ENCODE measurements at places on chromosomes 12 and 14.
A peak's percentile ranks its signal among the peaks of the same experiment; 100 is the strongest.

DNA sequence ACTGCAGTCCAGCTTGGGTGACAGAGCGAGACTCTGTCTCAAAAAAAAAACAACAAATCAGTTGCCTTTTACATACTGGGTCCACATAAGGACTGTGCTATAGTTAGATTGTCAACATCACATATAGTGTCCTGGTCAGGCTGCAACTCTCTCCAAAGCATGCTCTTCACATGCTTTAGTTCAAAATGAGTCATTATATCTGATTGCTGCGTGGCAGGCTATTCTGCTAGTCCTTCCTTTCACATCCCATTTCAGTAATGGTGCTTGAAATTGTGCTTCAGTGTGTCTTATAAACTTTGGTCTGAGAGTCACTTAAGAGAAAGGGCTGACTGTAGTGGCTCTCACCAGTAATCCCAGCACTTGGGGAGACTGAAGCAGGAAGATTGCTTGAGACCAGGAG lies 6.9 kb downstream of the LETMD1 start:
- no peak for DNase-seq

DNA sequence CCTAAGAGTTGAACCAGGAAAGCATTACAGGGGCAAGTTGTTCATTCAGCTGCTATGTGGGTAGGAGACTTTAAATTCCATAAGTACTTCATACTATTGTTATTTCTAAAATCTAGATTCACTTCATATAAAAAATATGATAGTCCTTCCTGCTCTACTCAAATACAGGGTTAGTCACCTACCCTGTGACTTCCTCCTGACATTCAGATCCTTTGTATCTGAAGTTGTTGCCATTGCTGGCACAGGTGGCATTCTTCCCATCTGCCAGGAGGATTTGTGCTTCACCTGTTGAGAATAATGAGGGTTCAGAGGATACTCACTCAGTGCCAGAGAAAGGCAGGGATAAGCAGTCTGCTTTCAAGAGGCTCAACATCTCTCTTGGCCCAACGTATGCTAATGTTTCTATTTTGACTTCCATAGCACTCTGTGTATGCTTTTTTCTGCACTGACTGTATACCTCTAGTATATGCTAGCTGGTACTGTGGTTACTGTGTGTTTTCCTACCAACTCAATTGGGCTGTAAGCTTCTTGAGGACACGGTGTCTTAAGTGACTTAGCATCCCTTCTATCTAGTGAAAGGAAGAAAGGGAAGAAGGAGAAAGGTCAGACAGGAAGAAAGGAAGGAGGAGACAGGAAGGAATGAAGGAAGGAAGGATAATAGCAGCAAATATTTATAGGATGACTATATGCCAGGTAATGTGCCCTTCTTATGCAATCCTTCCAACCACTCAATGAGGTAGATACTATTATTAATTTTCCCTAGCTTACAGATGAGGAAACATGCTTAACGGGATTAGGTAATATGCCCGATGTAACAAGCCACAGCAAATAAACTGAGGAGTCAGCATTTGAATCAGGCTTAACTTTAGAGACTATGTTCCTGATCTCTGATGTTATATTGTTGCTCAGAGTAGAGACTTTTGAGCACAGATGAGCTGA lies 38.5 kb upstream of the FGF6 start:
- no peak for DNase-seq

DNA sequence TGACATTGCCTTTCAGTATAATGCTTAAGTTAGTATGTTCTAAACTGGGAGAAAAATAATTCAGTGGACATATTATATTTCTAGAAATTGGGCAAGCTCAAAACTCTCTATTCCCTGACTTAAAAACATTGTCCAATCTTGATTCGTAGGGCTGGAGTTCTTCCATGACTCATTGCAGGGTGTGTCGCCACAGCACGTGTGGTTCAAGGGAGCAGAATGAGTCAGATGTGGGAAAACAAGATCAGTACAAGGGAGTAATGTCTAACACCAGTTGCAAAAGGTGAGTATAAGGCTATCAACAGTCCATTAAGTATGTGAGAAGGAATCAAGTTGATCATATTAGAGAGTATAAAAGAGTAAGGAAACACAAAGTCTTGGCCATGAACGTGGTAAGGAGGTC lies 887.0 kb downstream of the TMTC2 start:
- no peak for DNase-seq

DNA sequence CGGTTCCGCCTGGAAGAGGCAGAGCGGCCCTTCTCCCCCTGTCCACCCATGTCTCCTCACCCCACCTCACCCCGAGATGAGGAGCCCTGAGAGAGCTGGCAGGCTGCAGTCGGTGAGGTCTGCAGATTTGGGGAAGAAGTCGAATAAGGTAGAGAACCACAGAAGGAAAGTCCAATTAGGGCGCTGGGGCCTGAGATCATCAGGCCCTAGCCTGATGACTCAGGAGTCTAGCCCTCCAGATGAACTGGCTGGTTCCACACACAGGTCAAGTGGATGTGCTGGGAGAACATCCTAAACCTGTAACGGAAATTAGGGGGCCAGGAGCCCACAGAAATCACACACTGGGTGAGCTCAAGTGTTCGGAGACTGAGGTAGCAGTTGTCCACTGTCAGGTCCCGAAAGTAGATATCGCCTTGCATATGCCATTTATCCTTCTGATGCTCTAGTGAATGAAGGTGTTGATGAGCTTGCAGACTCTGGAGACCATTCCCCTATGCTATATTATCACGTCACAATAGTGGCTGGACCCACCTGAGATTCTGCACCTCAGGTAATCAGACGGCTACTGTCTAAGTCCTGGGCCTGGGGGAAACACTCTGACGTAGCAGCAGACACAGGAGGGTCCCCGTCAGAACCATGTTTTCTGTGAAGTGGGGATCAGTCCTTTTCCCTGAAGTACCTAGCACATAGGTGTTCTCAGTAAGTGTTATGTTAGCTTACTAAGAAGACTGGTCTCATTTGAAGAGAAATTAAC lies 886 bp upstream of the METTL17 start:
- DNase-seq: no peak

DNA sequence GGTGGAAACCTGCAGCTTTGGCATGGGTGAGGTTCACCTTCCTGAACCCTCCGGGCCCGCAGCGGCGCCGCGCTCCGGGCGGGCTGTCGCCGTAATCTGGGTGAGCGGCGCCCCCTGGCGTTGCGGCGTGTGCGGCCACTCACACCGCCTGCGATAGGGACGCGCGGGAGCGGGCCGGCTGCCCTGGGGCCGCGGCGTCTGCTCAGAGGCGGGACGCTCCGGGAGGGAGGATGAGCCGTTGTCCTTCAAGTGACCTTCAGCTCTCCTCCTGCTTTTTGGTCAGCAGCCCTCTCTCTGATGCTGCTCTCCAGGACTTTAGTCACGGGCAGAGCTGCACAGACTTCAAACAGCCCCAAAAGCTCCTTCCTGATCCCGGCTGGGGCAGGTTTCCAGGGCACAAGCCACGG lies 211.7 kb upstream of the FKBP4 start:
- peak; percentile 51 for DNase-seq

DNA sequence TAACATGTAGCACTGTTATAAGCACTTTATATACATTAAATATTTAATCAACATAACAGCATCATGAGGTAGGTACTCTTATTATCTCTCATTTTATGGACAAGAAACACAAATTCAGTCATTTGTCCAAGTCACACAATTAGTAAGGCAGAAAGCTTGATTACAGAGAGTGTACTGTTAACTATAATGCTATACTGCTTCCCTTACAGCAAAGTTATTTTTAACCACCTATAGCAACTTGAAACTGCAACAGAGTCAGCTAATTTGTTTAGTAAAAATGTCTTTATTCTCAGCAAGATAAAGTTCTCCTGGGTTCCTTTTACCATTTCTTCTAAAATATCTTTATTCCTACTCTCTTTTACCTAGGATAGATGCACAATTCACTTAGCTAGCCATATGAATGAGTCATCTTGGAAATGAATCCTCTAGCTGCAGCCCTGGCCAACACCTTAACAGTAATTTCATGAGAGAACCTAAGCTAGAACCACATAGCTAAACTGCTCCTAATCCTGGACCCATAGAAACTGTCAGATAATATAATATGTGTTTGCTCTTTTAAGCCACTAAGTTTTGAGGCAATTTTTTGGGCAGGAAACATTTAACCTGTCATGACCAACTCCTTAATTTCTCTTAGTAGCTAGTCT lies 90.2 kb upstream of the HECTD1 start:
- no peak for DNase-seq

- DNase-seq: no peak
Observed at GRCh38 chr12:101173197-101173749, 36.8 kb downstream of the SLC5A8 start.

GRCh38 chr14:89344920-89345254 lies 72.1 kb downstream of the FOXN3 start:
- DNase-seq: no peak

- DNase-seq: no peak
Observed at GRCh38 chr12:122051231-122051876, 27.2 kb upstream of the MLXIP start.

DNA sequence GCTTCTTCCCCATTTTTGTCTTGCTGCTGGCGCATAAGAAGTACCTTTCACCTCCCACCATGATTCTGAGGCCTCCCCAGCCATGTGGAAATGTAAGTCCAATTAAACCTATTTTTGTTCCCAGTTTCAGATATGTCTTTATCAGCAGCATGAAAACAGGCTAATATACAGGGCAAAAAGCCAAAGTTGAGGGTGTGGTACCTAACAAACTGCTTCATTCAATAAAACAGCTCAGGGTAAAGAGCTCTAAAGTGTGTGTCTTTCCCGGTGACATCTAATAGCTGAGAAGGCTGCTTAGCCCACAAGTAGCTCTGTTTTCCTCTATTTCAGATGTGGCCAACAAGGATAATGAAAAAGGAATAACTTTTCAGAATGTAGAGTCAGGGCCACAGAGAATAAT lies 76.7 kb upstream of the SLC8A3 start:
- no peak for DNase-seq

DNA sequence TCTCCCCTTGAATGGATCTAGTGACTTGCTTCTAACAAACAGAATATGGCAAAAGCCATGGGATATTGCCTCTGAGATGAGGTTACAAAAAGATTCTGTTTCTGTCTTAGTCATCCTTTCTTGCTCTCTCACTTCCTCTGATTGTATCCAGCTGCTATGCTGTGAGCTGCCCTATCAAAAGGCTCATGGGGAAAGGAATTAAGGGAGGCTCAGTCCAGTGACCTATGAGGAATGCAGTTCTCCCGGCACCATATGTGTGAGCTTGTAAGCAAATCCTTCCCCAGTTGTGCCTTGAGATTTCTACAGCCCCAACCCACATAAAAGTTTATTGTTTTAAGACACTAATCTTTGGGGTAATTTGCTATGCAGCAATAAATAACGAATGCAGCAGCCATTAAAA lies 183.1 kb downstream of the KLHL28 start:
- no peak for DNase-seq

DNA sequence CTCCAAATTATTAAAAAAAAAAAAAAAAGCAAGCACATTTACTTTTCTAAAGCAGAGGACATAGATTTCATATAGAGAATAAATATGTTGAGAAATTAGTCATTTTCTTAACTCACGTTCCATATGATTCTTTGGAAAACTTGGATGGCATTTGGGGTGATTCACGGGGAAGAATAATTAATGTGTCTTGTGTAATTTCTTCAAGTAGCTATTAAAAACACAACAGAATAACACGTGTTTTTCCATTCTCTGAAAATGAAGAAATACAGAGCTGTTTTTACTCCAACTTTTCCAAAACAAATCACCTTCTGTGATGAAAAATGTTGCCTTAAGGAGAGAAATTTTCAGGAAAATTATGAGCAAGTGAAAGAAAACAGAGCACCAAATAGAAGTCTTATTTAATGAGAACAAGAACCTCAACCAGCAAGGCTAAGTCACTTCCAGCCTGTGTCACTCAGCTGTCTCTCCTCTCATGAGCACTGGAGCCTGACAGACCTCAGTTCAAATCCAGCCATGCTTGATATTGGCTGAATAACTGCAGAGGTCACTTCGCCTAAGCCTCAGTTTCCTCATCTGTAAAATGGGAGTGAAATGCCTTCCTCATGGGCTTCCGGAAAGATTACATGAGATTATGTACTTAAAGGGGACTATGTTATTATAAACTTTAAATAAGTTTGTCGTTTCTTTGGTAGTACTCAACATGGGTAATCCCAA lies 42.8 kb upstream of the NUAK1 start:
- DNase-seq: no peak

- DNase-seq: no peak
Observed at GRCh38 chr14:23123419-23123818, 4.4 kb upstream of the CEBPE start.

DNA sequence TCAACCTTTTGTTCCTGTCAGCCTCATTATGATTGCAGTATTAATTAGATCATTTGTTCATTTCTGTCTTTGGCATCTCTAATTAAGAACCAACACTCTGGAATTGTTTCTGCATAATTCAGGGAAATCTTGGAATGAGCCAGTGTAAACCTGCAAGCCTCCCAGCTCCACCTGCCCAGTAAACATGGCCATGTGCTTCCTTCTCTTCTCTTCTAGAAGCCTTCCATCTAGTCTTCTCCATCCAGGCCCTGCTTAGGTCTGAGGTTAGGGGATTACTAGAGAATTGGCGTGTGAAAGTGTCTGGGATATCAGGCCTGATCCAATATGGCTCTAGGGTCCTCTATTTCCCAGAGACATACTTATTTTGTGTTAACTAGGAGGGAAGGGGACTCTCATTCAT lies 528.0 kb downstream of the AACS start:
- DNase-seq: no peak

GRCh38 chr12:120884644-120885043 lies 19.5 kb downstream of the SPPL3 start:
- no peak for DNase-seq

- peak; percentile 74 for DNase-seq
Observed at GRCh38 chr14:64438181-64438841, 27.0 kb upstream of the AKAP5 start.

DNA sequence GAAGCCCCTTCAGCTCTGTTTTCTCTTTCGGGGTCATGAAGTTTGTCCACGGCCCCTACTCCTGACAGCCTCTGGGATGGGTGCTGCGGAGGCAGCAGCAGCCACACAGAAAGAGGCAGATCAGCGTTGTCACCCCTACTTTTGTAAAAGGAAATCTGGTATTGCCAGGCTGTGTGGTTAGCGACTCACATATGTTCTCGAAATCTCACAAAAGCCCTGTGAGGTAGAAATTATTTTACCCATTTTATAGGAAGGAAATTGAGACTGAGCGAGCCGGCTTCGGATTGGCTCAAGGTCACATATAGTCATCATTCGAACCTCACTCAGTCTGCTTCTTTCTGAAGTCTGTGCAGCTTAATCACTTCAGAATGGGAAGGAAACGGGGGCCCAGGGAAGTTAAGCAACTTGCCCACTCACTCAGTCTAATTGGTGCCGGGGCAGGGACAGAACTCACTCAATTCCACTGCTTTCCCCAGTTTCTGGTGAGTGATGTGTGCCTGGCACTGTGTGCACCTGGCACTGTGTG lies 1.1 kb upstream of the CKAP4 start:
- DNase-seq: no peak

- DNase-seq: no peak
Observed at GRCh38 chr14:90808759-90809529, 7.3 kb downstream of the TTC7B start.

DNA sequence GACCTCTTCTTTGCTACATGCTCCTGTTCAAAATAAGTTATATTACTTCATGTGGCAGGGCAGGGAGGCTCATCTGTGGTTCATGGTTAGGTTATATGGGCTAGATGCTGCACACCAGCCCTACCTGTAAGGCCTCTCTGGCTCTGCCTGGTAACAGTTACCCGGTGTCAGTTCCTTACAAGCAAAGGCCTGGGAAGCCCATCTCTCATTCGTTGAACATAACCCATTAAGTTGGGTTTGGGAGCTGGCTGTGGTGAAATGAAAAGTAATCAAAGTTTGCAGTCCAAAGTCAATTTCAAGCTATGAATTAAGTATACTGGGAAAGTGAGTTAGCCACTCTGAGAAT lies 183.2 kb downstream of the PPM1H start:
- DNase-seq: no peak
